ENCODE measurements at places on chromosomes 1 and 21.

DNA sequence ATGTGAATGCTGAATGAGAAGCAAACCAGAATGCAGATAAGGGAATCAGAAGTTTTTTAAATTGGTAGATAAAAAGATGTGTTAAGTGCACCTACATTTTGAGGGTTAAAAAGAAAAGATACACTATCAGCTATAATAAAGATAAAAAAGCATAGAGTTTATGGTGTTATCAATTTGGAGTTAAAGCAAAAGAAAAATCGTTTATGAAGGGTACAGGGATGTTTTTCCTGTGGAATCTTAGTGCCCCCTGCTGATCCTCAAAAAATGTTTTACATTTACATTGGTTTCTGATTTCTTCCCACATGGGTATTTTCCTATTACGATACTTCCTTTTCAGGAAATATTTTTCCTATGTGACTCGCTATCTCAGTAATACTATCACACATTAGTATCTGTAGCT, 293.5 kb downstream of the MRPL39 start:
- DNase-seq = no peak

DNA sequence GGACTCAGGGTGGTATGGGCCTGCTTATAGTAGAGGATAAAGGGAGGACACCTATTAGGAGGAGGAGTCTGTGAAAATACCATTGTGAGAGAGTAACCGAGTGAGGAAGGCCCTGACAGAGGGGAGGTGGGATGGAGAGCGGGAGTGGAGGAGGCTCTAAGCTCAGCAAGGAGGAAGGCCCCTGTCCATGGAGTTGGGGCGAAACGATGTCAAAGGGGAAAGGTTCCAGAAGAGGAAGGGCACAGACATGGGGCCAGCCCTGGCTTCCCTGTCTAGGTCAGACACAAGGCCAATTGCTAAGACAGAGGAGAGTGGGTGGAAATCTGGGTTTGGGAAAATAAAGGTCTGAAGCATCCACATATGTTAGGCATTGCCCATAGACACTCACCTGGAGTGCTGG, 44.2 kb downstream of the ELK4 start:
- DNase-seq = no peak

DNA sequence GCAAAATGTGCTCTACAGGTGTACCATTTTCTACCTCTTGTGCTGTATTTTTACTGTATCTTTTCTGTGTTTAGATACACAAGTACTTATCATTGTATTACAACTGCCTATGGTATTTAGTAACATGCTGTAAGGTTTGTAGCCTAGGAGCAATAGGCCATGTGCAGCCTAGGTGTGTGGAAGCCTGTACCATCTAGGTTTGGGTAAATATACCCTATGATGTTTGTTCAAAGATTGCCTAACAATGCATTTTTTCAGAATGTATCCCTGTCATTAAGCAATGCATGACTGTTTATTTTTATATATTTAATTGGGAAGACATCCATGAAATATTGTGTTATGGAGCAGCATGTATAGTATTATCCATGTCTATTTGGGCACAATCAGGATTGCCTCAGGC, 11.0 kb downstream of the ETV3L start:
- no peak for DNase-seq

- no peak for DNase-seq
Measured at GRCh38 chr1:180194546-180195207, 35.4 kb upstream of the LHX4 start.

DNA sequence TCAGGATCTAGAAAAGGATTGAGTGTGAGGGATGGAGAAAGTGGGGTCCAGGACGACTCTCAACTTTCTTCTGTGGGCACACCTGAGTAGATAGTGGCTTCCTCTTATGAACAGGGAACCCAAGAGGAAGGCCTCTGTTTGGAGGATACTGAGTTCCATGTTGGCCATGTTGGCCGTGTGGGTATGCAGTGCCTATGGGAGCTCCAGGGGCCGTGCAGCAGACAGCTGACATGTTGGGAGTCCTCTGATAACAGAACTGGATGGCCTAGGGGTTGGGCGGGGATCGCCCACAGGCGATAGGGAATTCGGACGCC, 43.0 kb downstream of the TMEM53 start:
- no peak for DNase-seq

DNA sequence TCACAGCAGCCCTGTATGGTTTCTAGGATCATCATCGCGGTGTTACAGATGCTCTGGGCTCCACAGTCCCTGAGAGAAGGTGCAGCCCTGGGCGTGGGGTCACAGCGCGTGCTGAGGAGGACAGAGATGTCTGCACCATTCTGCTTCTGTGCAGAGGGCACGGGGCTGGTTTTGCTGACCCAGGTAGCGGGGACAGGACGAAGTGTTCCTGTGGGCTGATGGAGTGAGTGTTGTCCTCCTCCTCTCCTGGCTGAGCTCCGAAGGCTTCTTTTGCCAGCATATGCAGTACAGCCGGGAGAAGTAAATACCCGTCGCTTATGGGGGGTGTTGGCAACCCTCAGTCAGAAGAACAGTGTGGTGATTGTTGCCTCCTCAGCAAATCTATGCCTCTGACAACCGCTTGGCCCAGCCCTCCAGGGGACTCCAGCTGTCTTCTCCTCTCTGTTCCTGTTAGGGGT, 101.5 kb downstream of the DDX20 start:
- no peak for DNase-seq

DNA sequence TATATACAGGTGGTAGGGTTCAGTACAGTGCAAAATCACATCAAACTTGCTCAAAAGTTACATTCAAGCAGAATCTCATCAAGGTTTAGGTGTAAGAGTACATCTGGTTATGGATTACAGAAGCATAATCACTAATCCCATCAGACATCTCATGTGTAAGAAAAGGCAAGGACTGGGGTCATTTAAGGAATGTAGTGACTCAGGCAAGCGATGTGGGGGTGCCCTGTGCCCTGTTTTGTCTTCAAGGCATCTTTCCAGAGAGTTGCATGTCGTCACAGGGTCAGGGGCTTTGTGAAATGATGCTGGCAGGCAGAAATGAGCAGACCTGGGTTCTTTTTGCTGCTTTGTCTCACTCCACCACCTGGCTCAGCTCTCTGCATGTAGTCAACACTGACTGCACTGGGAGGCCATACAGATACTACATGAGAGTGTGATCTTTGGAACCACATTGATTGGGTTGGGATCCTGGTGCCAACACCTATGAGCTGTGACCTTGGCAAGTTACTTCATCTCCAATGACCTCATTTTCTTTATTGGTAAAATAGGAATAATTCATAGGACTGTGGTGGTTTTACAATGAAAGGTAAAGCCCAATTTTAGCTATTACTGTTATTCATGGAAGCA, 8.2 kb upstream of the HHIPL2 start:
- DNase-seq = no peak

- peak; percentile 84 for DNase-seq
Measured at GRCh38 chr21:33380483-33380998, 22.7 kb upstream of the IFNGR2 start.

GRCh38 chr1:161096530-161096929, 1.6 kb upstream of the KLHDC9 start:
- DNase-seq = no peak

DNA sequence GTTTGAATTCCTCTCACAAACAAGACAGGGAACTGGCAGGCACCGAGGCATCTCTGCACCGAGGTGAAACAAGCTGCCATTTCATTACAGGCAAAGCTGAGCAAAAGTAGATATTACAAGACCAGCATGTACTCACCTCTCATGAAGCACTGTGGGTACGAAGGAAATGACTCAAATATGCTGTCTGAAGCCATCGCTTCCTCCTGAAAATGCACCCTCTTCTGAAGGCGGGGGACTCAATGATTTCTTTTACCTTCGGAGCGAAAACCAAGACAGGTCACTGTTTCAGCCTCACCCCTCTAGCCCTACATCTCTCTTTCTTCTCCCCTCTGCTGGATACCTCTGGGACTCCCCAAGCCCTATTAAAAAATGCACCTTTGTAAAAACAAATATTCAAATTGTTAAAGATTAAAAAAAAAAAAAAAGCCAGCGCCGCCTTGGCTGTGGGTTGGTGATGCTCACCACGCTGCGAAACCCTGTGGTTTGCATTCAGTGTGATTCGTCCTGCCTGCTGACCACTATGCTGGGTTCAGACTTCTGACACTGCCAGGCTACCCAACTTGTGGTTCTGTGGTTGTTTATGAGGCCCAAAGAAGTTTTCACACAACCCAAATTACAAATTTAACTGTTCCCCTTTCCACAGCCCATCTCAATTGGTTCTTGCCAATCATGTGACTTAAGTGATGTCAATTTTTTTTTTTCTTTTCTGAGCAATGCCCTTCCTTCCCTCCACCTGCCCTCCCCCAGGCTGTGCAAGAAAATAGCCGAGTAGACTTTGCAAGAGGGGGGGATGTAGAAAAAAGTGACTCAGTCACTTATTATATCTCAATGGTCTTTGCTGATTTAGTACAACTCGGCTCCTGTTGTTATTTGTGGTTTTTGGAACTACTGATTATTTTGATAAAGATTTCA, at the start of gene RUNX1:
TSS of gene RUNX1 (minus strand) at position 597 of the 912 bp plus-strand sequence.
- peak; percentile 100 for DNase-seq

DNA sequence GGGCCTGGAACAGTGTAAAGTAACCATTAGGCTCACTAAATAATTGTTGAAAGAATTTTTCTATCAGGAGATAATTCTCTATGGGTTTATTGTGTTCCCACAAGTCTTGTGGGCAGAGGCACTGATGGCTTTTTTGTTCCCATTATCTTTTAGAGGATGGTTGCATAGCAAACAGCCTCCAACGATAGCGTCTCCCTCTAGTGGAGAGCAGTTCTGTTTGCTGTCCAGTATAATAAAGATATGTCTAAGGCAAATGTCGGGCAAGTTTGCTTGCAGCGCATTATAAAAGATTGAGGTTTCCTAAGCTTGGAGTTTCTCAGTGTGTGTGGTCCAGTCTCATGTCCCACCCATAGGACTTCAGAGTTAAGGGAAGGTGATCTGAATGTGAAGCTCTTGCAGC, 1.3 kb upstream of the SLC6A17 start:
- no peak for DNase-seq

DNA sequence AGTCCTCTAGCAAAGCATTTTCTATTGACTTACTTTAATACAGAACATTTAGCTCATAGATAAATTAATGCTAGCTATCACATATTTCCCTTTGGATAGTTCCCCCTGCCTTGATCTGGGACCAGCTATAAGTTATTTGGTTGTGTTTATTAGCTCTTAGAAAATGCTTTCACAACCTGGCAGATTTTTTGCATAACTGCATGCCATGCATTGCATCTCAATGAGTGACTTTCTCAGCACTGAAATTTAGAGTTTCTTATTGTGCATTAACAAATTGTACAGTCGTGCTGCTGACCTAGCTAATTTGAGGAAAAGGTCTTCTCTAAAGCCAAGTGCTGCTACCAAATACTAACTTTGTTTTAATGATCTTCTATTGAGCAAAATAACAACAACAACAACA, 164.8 kb downstream of the PLPPR5 start:
- DNase-seq = no peak

GRCh38 chr1:176252191-176252590, 45.1 kb upstream of the COP1 start:
- DNase-seq = no peak

- DNase-seq = no peak
Measured at GRCh38 chr1:18191481-18192155, 84.0 kb downstream of the IGSF21 start.

- peak; percentile 66 for DNase-seq
Measured at GRCh38 chr1:22024485-22025367, 23.3 kb downstream of the CELA3A start.

GRCh38 chr1:205688171-205689080, 8.1 kb upstream of the SLC45A3 start:
- no peak for DNase-seq

DNA sequence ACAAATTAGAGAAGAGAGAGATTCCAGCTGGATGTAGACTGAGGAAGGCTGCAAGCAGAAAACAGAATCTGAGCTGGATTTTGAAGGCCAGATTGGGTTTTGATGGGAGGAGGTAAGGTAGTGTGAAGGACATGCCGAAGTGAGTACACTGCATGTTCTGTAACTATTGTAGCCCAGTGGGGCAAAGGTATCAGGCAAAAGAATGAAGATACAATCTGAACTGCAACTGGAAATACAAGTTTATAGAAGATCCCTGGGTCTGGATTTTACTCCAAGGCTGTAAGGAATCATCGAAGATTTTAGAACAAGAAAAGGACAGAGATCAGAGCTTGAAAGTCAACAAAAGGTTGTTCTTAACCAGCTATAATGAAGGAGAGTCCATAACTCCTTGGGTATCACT, 382.0 kb downstream of the KCNH1 start:
- DNase-seq = no peak

GRCh38 chr1:6418668-6419396, 887 bp downstream of the HES2 start:
- DNase-seq = no peak

DNA sequence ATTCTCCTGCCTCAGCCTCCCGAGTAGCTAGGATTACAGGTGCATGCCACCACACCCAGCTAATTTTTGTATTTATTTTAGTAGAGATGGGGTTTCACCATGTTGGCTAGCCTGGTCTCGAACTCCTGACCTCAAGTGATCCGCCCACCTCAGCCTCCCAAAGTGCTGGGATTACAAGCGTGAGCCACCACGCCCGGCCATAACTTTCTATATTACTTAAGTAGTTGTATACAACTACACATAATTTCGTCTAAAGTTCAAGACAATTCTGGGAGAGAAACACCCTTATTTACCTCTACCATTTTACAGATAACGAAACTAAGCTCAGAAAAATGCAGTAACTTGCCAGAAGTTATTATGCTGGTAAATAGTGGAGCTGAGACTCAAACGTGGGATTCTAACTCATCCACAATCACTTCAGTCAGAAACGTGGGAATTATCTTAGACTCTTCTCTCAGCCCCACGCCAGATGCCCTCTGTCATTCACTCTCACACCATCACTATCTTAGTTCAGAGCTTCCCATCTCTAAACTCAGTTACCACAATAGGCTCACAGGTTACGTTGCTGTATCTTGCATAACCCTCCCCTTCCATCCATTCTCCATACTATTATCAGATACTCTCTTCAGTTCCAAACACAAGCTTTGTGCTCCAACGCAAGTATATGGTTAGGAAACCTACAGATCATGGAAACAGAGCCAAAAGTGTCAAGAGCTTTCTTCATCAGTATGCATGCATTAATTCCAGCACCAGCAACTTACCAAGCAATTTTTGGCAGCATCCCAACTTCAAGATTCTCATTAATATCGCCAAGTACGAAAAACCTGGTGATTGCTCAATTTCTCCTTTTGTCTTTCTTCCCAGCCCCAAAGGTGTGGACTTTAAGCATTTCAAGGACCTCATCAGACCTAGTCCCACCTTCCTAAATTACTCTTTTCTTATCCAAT, 69.3 kb downstream of the RERE start:
- DNase-seq = no peak

DNA sequence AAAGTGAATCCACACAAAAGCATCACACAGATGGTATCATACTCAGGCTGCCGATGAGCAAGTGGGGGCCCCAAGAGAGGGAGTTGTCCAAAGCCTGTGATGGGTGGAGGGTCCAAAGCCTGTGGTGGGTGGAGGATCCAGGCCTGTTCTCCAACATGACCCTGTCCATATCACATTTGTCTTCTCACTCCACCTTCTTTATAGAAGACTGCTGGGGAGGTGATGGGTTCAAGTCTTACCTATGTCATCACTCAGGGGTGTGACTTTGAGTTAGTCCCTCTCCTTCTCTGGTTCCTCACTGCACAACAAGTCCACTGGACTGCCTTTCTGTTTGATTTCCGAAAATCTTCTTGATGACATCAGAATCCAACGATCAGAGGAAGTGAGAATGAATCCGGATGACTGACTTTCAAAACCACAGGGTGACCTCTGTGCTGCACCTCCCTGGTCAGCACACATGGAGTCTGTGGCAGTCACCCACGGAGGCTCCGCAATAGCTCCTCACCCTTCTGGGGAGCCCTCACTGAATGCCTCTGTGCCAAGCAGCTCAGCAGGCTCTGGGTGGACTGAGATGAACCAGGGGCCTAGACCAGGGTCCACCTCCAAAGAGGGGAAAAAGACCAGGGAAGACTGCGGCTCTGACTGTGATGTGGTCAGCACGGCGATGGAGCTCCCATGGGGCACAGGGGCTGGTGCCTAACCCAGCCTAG, 166.8 kb downstream of the HIVEP3 start:
- peak; percentile 20 for DNase-seq

All from GF-D8 (cell line).